ENCODE measurements at places on chromosomes 7 and 10.

- DNase-seq: no peak
Measured at GRCh38 chr7:50684011-50684712, 98.5 kb downstream of the GRB10 start.

GRCh38 chr7:127702052-127702652, 50.2 kb downstream of the SND1 start:
- DNase-seq: no peak

- no peak for DNase-seq
Measured at GRCh38 chr7:72706521-72706920, 121.5 kb downstream of the TYW1B start.

DNA sequence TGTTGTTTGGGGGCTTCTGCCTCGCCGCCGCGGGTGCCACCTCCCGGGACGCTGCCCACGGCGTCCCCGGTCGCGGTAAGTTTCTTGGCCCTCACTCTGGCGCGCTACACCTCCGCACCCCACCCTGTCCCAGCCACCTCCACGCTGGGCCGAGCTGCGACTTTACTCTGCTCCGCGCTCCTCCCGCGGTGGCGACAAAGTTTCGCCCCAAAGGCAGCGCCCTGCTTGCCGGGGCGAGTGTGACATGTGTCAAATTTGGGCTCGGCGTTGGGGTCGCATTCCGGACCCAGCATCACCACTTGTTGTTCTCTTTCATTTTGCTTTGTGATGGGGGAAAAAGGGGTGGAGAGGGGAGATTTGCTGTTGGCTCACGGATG, 167.7 kb upstream of the PPP1R3A start:
- no peak for DNase-seq

DNA sequence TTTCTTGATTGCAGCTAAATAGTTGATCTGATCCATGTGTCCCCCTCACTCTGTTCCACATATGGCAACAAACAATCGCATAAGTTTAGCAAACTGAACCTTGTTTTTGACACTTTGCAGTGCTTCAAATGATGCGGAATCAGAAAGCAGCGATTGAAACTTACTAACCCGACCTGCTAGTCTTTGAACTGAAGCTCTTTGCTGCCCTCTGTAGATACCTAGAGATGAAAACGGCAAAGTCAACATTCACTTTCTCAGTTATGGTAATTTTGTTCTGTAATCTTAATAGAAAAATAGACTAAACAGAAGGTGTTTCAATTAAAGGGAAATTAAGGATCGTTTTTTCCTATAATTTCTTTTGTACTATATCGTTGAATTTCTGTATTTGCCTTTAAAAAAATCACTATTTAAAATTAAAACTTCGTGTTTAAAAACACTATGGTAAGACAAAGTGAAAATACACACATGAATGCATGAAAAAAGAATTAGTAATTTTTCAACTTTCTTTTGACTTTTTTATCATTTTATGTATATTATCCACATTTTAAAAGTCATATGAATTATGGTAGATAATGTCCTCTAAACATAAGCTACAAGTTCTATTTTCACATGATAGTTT, 276.5 kb downstream of the MAGI2 start:
- DNase-seq: no peak
